ENCODE measurements at places on chromosomes 7 and 10.

- no peak for DNase-seq
Measured at GRCh38 chr10:87594864-87595263, 64.8 kb upstream of the PAPSS2 start.

GRCh38 chr7:108623220-108623619 lies 53.5 kb downstream of the DNAJB9 start:
- DNase-seq = no peak

- DNase-seq = no peak
Measured at GRCh38 chr10:15625261-15625660, 94.5 kb downstream of the ITGA8 start.

DNA sequence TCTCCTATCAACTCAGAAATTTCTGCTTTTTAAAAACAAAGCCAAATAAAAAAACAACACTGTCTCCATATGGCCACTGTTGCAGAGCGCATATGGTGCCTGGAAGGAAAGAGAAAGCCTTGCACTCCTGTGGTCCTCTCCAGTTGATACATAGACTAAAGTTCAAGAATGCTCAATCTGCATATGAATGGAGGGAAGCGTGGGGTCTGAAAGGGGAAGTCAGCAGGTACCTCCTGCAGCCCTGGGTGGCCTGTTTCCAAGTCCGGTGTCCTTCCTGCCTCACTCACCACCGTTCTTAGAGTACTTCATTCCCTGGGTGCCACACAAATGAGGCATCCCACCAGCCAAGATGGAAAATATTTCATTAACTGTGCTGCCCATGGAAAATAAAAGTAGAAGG lies 138.3 kb upstream of the PALS2 start:
- DNase-seq = no peak

- no peak for DNase-seq
Measured at GRCh38 chr10:60446851-60447250, 57.2 kb upstream of the ANK3 start.

DNA sequence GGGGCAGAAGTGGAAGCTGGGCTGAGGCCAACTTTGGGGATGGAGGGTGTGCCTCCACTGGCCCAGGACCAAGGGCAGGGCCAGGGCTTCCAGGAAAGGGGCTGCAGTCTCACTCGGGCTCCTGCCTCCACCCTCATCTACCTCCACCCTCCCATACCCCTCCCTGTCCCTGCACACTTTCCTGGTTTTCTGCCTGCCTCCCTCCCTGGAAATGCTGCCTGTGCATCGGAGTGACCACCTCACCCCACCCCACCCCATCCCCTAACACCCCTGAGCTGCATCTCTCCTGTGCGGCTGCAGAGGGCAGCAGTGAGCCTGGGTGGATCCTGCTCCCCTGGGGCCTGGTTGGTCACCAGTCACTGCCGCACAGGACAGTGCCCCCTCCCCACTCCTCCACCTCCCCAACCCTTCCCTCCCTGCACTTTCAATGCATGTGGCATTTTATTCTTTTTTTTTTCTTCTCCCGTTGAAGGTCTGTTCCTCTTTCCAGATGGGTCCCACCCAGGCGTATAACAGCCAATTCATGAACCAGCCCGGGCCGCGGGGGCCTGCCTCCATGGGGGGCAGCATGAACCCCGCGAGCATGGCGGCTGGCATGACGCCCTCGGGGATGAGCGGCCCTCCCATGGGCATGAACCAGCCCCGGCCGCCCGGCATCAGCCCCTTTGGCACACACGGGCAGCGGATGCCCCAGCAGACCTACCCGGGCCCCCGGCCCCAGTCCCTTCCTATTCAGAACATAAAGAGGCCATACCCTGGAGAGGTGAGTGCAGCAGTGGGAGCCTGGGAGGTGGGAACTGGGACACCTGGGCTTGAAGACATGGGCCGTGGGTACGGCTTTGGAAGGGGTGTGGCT lies 54.1 kb upstream of the PPIF start:
- no peak for DNase-seq

- no peak for DNase-seq
Measured at GRCh38 chr7:98300595-98301372, 19.3 kb downstream of the BRI3 start.

GRCh38 chr7:46942574-46942973 lies 639.3 kb downstream of the TNS3 start:
- DNase-seq = no peak

- DNase-seq = no peak
Measured at GRCh38 chr10:89421018-89421476, 6.7 kb downstream of the IFIT5 start.

- no peak for DNase-seq
Measured at GRCh38 chr10:51879238-51879637, 179.8 kb upstream of the CSTF2T start.

DNA sequence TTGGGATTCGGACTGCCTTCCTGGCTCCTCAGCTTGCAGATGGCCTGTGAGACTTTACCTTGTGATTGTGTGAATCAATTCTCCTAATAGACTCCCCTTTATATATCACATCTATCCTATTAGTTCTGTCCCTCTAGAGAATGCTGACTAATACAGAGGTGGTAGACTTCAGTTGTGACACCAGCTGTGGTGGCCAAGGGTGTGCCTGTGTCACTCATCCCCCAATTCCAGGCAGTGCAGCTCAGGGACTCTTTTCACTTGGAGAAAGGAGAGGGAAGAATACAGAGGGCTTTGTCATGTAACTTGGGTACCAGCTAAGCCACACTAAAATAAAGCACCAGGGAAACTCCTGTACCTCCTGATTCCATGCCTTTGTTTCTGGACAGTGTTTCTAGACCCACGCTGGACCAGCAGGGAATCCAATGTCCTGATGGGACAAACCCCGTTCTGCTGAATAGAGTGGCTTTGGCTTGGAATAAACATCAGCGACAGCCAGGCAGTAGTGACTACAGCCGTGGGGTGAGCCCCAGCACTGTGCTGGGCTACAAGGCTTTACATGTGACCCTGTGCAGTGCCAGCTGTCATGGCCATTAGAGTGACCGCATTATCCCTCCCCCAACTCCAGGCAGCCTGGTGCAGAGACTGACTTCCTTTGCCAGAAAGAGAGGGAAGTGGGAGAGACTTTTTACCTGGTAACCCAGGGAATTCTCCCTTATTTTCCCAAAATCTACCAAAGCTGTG lies 233.6 kb downstream of the ANK3 start:
- no peak for DNase-seq

- DNase-seq = no peak
Measured at GRCh38 chr7:122143376-122143750, 686 bp downstream of the AASS start.

GRCh38 chr7:114439581-114439980 lies 25.0 kb downstream of the FOXP2 start:
- no peak for DNase-seq

DNA sequence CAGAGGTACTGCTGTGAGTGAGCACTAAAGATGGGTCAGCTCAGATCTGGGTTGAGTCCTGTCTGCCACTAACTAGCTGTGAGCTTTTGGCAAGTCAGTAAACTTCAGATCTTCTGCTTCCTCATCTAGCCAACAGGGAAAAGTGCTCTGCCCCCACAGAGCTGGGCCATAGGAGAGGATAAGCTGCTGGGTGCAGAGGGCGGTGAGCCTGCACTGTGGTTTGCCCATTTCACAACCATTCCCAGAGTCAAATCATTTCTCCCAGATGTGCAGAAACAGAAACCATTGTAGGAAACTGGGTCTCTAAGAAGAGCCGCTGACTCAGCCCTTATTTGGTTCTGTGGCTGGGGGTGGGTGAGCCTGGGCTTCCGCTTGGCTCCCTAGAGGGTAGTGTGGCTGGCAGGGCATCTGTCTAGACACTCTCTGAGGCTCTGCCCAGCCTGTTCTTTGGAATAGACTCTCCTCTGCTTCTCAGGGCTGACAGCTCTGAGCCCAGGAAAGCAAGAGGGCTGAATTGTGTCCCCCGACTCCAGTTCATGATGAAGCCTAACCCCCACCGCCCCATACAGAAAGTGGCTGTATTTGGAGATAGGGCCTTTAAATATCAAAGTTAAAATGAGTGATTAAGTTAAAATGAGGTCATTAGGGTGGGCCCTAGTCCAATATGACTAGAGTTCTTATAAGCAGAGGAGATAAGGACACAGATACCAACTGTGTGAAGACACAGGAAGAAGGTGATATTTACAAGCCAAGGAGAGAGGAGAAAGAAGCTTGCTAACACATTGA lies 29.5 kb upstream of the ARHGAP22 start:
- no peak for DNase-seq

DNA sequence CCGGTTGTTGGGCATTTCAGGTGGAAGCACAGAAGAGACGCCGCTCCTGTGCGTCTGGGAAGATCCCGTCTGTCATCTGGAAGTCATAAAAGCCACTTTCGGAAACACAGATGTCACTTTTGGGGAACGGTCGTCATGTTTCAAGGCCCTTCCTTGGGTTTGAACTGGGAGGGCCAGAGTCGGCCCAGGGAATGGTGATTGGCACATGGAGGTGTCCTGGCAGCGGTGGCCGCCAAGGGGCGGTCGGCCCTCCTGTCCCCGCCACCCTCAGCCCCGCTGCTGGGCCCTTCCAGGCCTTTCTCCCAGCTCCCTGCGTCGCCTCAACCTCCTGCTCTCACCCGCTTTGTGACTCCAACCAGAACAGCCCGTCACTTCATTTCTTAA lies 115.2 kb upstream of the SFMBT2 start:
- DNase-seq = no peak

DNA sequence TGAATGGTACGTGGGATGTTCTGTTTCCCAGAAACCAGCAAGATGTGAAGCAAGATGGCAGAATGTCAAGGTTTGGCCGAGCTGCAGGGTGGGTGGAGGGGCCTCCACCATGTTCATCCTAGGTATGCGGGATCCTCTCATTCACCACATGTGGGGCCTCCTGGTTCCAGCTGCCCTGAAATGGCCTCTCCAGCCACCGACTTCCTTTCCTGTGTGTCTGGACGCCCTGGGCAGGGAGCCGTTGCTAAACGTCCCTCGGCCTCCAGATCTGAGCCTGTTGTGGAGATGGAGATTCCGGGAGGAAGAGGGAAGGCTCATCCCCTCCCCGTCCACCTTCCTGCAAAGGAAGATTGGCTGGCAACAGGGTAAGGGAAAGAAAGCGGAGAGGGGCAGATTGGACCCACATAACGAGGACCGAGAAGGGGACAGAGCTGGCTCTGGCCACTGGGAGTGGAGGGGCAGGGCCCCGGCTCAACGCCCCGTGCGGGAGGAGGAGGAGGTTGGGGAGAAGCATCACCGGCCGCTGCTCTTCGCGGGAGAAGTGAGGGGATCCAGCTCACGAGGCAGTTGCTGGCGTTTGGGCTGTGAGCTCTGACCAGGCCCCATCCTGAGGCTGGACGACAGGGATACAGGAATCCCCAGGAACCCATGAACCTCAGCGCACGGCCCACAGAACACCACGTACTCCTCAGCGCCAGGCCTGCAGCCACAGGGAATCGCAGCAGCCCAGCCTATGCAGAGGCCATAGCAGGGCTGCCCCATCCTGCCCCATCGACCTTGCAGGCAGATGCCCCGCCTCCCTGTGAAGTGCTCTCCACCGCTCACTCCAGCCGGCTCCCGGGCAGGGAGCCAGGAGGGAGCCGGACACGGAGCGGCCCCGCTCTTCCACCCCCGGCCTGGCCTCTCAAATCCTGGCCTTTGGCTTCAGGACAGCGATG lies 98.3 kb downstream of the FOXL3 start:
- DNase-seq = no peak

GRCh38 chr10:20084451-20084850 lies 268.2 kb downstream of the PLXDC2 start:
- no peak for DNase-seq

DNA sequence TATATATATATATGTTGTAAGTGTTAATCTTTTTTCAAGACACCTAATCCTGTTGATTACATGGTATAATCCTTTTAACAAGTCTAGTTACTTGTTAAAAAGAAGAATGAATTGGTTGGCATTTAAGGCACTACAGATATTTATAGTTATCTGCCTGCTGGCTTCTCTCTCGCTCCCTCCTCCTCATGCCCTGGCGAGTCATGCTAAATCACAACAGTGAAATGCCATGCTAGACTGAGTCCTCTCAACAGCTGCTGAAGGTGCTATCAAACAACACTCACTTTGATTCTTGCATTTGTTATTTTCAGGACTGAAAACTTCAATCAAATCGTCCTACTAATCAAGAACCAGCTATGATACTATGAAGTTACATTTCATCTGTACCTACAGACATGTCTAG lies 15.4 kb downstream of the NRAP start:
- no peak for DNase-seq

GRCh38 chr7:16816824-16817223 lies 12.0 kb upstream of the AGR2 start:
- no peak for DNase-seq

DNA sequence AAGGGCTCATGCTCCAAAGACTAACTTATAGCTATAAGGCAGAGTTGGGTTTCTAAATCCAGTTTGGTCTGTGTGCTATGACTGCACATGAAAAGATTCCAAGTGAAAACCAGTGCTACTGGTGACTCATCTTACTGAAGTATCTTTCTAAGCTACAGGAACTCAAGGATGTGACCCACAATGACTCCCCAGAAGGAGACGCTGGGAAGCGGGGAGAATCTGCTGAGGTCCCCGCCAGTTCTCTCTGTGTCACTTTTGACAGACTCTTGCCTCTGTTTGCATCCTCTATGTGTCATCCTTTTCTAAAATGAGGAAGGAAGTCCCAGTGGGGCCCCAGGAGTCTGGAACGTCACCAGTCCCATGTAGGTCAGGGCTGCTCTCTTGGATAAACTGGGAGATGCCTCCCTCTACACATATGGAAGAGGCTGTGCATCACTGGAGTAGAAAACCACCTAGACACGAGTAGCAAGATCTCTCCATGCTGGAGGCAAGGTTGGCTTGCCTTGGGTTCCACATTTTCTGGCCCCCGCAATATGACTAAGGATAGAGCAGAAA lies 28.8 kb upstream of the GPR26 start:
- DNase-seq = no peak

DNA sequence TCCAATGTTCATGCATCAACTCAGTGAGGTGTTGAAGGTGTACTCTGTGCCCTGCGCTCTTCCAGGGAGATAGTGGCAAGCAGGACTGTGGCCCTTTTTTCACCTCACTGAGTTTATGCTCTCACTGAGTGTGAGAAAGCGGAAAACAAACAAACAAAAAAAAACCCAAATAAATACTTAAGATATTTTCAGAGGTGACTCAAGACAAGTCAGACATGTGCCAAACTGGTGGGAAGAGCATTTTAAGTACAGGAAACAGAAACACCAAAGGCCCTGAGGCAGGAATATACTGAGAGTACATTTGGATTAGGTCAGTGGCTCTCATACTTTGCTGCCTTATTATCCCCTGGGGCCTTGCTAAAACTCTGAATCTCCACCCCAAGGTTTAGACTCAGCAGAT lies 111.9 kb upstream of the IGFBP3 start:
- DNase-seq = no peak

Data from NCI-H524 treated with DMSO at 0.1 percent for 48 hours (cell line).